Hepatic stellate cell (primary cell): ENCODE measurements at places on chromosomes 7 and 10.

- DNase-seq = peak; percentile 18
Measured at GRCh38 chr10:75497997-75498883, 66.8 kb downstream of the LRMDA start.

DNA sequence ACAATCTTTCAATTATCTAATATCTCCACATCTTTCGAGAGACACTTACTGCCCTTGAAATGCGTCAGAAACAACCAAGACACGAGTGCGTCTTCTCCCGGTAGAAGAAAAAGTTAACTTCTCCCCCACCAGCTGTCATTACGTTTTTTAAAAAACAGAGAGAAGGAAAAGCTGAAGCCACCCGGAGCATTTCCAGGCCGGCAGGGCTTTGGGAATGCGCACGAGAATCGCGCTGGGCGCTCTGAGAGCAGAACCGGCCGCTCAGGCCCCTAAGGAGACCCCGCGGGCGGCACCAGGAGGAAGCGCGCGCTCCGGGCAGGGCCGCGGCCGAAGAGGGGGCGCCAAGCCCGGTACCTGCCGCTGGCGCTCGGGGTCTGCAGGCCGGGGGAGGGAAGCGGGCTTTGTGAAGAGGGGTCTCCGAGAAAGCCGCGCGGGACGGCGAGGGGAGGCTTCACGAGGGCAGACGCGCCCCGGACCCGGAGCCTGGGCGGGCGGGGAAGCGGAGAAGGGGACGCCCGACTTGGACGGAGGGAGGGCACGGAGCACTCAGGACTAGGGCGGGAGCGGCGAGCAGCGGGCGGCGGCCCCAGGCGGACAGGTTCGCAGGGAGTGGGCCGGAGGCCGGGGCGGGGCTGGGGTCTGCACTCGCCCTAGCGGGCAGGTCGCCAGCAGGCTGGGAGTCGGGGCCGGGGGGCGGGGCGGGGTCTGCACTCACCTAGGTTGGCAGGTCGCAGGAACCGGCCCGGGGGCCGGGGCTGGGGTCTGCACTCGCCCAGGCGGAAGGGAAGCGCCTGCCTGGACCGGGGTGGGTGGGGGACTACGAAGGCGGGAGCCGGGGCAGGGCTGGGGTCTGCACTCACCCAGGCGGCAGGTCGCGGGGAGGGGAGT, 932 bp downstream of the ESYT2 start:
- no peak for DNase-seq

GRCh38 chr7:141074162-141074991, 513 bp downstream of the TMEM178B start:
- peak; percentile 10 for DNase-seq

GRCh38 chr7:99272476-99273045, at the start of gene MYH16:
TSS of gene MYH16 (plus strand) at chr7:99272839.
- DNase-seq = no peak

DNA sequence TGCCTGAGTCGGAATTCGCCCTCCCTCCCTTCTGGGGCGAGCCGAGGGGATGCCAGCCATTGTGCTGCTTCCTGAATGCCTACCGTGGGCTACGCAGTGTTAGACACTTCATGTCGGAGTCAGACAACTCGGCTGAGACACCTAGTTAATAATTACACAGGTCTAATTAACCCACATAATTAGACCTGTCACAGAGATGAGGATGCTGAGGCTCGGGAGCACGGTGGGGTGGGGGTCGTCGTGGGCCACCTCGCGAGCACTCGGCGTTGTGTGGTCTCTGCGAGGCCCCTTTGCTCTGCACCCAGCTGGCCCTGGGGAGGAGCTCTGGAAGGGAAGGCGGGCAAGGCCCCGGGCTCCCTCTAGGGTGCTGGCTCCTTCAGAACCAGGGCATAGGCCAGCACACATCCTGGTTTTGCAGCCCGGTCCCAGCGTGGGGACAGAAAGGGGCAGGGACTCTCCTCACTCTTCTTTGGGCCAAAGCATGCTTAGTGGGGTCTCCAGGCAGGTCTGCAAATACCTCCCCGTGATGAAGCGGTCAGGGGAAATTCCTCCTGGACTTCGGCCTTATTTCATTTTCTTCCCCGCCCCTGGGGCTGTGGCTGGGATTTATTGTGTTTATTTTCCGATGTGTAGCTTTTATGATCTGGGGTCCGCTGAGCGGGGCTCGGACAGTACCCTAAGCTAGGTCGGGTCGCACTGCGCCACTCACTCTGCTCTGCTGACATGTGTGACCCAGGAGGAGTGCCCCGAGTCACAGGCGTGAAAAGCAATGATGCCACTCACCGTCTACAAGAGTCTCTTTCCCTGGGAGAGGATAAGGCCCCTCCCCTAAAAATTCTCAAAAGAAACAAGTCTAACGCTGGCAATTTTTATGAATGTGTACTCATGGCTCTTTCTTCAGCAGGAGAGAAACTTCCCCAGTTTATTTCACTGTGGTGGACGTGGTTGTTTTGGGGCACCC, 4.9 kb upstream of the FOXL3 start:
- DNase-seq = no peak

GRCh38 chr10:5570007-5570655, 45.4 kb downstream of the CALML3 start:
- no peak for DNase-seq

DNA sequence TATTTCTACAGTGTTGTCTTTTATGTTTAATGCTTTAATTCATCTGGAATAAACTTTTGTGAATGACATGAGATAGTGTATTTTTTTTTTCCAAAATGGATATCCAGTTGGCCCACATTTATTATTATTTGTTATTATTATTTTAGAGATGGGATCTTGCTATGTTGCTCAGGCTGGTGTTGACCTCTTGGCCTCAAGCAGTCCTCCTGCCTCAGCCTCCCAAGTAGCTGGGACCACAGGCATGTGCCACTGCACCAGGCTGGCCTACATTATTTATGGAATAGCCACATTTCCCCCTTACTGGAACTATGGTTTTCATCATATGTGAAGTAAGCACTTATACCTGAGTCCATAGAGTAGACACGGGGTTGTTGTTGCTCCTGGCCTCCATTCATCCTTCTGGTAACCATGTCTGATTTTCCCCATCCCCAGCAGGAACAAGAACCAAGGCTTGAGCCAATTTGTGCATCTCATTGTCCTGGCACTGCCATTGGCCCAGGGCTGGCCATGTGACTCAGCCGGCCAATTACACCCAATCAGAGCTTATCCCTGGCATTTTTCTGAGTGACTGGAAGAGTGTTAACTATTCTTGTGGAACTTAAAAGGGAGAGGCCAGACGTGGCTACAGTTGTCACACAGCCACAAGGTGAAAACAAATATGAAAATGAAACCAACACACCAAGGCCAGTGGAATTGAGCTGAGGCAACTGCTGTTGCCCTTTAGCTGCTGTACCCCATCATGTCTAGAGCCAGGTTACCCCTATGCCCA, 23.1 kb downstream of the PRF1 start:
- DNase-seq = no peak

- no peak for DNase-seq
Measured at GRCh38 chr10:28139138-28139537, 140.3 kb upstream of the ODAD2 start.

DNA sequence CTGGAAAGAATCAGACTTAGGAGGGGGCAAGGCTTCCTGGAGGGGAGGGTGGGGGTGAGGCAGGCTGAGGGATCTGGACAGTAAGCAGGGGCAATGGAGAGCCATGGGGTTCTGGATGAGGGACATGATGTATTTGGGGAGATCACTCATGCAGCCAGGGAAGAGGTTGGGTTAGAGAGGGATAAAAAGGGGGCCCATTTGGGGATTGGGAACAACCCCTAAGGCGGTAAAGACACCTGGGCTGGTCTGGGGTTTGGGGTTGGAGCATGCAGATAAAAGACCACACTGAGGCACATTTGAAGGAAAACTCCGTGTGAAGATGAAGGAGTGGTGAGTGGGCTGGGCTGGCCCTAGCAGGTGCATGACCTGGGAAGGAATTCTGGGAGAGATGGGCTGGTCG, 30.8 kb downstream of the HIF1AN start:
- DNase-seq = no peak

GRCh38 chr10:117652228-117653169, 110.0 kb downstream of the EMX2 start:
- no peak for DNase-seq

GRCh38 chr7:51366930-51367613, 50.5 kb upstream of the COBL start:
- peak; percentile 52 for DNase-seq

DNA sequence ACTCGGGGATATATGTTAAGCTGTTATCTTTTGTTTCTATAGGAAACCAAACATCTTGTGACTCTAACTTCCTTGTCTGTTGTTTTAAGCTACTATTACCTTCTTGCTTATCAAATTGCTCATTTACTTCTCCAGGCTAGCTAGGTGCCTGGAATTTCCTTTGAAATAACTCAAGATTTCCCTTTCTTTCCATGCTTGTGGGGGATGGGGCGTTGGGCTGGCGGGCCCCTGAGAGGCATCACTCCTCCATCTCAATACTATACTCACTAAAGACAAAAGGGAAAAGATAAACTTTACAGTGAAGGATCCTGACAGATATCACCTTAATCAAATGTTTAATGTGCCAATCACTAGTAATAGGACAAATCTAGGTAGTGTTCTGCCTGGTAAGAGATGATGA, 34.7 kb upstream of the MYO3A start:
- DNase-seq = no peak

- no peak for DNase-seq
Measured at GRCh38 chr10:1294748-1295147, 238.6 kb downstream of the WDR37 start.

GRCh38 chr10:60565492-60565891, 175.8 kb upstream of the ANK3 start:
- DNase-seq = no peak
